Heart left ventricle (tissue), 16 donors: ENCODE measurements at places on chromosomes 2 and 18. TPM values are rescaled to one million over a fixed set of nuclear protein-coding genes. Genes with fewer than 3 reads are reported as not detected.

GRCh38 chr18:58394046-58394445 is 234.8 kb downstream of the ALPK2 start:
- H3K4me3 ChIP-seq, result no peak overlapping the region
- H3K36me3 ChIP-seq, result peaks cover 6% of the 10 kb centered on the region
- H3K27ac ChIP-seq, result no peak overlapping the region
- no peak for DNase-seq
- no peaks in the 10 kb centered on the region for H3K27me3 ChIP-seq

GRCh38 chr18:75581336-75582131 is 154.0 kb upstream of the SMIM21 start:
- no peaks in the 10 kb centered on the region for H3K36me3 ChIP-seq
- no peak for DNase-seq
- H3K27ac ChIP-seq, result no peak overlapping the region
- H3K4me3 ChIP-seq, result no peak overlapping the region

- DNase-seq, result no peak
- H3K4me1 ChIP-seq, result no peaks in the 10 kb centered on the region
- H3K27me3 ChIP-seq, result no peaks in the 10 kb centered on the region
- no peaks in the 10 kb centered on the region for H3K36me3 ChIP-seq
These were observed 24.3 kb upstream of the CETN1 start for GRCh38 chr18:555705-556457.

DNA sequence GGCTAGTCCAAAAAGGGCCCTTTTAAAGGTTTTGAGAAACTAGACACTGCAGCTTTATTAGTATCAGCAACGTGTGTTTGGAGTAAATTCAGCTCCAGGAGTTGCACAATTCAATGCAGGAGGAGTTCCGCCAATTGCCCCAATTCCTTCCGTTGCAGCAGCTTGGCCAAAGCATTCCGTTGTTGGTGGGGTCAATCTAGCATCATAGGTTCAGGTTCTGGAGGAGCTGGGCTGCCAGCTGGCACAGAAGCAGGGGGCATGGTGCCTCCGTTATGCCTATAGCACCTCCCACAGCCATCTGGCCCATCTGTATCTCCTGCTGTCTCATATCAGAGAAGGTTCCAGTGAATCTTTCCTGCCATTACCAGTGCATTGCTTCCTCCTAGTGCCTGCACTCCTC is 55.4 kb downstream of the REL start:
- H3K36me3 ChIP-seq, result no peaks in the 10 kb centered on the region
- H3K4me1 ChIP-seq, result no peaks in the 10 kb centered on the region
- no peak overlapping the region for H3K4me3 ChIP-seq
- DNase-seq, result no peak
- H3K27me3 ChIP-seq, result no peaks in the 10 kb centered on the region

DNA sequence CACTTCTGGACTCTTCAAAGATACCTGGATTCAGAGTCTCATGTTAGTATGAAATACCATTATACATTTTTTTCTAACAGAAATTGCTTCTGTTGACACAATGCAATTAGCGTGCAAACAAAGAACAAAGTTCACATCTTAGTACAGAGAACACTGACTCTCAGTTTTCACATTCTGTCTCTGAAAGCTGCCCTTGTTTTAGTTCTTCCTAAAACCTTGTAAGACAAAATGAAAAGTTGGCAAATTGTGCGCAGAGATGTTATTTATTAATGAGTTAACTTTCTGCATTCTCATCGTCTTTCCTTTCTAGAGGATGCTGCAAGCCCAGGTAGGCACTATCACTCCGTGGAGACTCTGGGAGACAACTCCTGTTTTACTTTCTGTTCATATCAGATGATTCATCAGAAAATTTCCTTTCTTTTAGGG is 377.3 kb upstream of the POU3F3 start:
- H3K27me3 ChIP-seq, result no peaks in the 10 kb centered on the region
- no peak overlapping the region for H3K4me3 ChIP-seq
- H3K36me3 ChIP-seq, result no peaks in the 10 kb centered on the region
- DNase-seq, result no peak
- no peaks in the 10 kb centered on the region for H3K4me1 ChIP-seq
- H3K27ac ChIP-seq, result no peak overlapping the region

DNA sequence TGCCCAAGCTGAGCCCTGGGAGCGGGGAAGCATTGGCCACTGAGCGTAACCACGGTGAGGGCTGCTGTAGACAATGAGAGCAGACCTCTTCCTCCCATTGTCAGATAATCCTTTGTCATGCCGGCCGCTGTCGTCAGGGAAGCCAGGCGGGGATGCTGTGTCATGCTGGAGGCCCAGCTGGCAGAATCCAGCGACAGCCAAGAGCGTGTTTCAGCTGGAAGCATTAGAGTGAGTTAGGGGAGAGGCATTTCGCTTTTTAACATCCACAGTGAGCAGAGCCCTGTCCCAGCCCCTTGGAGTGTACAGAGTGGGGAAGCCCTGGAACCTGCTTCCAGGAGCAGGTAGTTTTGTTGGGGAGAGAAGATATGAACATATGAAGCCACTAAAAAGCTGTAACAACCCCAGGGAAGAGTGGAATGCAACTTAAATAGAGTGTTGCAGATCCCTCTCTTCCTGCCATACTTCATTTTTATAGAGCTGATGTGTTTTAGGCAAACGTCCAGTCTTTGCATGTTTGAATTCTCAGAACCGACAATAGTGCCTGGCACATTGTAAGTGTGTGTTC is 7.0 kb downstream of the CTIF start:
- no peak overlapping the region for H3K4me3 ChIP-seq
- no peaks in the 10 kb centered on the region for H3K36me3 ChIP-seq
- peak; percentile 75 for DNase-seq
- no peaks in the 10 kb centered on the region for H3K27me3 ChIP-seq

- H3K27me3 ChIP-seq, result no peaks in the 10 kb centered on the region
- H3K27ac ChIP-seq, result no peak overlapping the region
- H3K36me3 ChIP-seq, result no peaks in the 10 kb centered on the region
- DNase-seq, result peak; percentile 33
These were observed 34.1 kb upstream of the ZDBF2 start for GRCh38 chr2:206240327-206240726.

- no peak overlapping the region for H3K27ac ChIP-seq
- H3K4me3 ChIP-seq, result no peak overlapping the region
- DNase-seq, result no peak
- no peaks in the 10 kb centered on the region for H3K36me3 ChIP-seq
- no peaks in the 10 kb centered on the region for H3K27me3 ChIP-seq
- H3K4me1 ChIP-seq, result peaks cover 10% of the 10 kb centered on the region
These were observed 71.4 kb downstream of the NAB1 start for GRCh38 chr2:190720276-190720675.

DNA sequence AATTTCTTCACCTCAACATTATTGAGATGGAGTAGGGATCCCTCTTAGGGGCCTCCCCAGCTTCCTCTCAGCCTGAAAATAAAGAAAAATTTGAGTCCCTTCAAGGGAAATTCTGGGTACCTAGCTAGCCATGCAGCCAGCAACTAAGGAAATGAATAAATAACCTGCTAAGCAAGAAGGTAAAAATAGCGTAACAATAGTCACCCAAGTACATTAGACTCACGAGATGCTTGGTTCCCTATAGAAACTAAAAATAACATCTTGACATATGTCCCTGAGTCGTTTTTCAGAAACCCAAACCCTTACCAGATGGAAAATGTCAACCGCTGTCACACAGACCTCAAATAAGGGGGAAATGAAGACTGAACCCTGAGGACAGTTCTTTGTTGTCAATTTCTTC is 51.9 kb downstream of the CACNB4 start:
- H3K4me1 ChIP-seq, result no peaks in the 10 kb centered on the region
- DNase-seq, result no peak
- no peak overlapping the region for H3K4me3 ChIP-seq
- no peaks in the 10 kb centered on the region for H3K36me3 ChIP-seq
- H3K27me3 ChIP-seq, result no peaks in the 10 kb centered on the region

DNA sequence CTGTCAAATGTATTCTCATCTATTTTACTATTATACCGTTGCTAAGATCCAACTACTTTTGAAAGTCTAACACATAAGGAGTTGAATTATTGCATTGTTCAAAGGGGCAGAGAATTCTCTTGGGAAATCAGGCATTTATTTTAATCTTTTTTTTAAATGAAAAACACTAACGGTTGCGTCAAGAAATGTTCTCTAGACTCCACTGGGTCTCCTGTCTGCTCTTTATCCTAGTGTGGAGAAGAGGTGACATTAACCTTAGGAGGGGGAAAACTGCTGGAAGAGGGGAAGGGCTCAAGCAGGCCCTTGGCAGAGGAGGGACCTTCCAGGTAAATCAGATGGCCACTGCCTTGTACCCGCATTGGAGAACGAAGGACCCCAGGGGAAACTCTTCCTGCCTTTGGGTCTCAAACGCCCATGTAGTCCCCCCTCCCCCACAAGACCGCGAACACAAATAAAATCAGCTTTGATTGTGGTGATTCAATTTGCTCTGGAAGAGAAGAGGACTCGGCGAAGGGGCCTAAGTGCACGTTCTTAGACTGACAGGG is 1.1 kb upstream of the APCDD1 start:
- H3K27ac ChIP-seq, result peak overlapping the region; percentile 84
- no peak overlapping the region for H3K4me3 ChIP-seq
- H3K27me3 ChIP-seq, result no peaks in the 10 kb centered on the region
- no peak for DNase-seq
- H3K36me3 ChIP-seq, result no peaks in the 10 kb centered on the region

GRCh38 chr2:207276248-207276647 is 110.5 kb upstream of the KLF7 start:
- no peaks in the 10 kb centered on the region for H3K4me1 ChIP-seq
- no peak for DNase-seq
- no peak overlapping the region for H3K4me3 ChIP-seq
- H3K27ac ChIP-seq, result no peak overlapping the region
- H3K36me3 ChIP-seq, result no peaks in the 10 kb centered on the region
- H3K27me3 ChIP-seq, result no peaks in the 10 kb centered on the region

DNA sequence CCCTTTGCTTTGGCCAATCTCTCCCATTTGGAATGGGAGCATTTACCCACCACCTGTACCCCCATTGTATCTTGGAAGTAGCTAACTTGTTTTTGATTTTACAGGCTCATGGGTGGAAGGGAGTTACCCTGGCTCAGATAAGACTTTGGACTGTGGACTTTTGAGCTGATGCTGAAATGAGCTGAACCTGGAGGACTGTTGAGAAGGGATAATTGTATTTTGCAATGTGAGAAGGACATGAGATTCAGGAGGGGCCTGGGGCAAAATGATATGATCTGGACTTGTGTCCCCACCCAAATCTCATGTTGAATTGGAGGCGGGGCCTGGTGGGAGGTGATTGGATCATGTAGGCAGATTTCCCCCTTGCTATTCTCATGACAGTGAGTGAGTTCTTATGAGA is 58.6 kb upstream of the ZFP36L2 start:
- no peaks in the 10 kb centered on the region for H3K4me1 ChIP-seq
- peaks cover 70% of the 10 kb centered on the region for H3K36me3 ChIP-seq
- no peak for DNase-seq
- no peak overlapping the region for H3K4me3 ChIP-seq

- no peak overlapping the region for H3K27ac ChIP-seq
- no peak overlapping the region for H3K4me3 ChIP-seq
- DNase-seq, result no peak
- no peaks in the 10 kb centered on the region for H3K27me3 ChIP-seq
- H3K4me1 ChIP-seq, result no peaks in the 10 kb centered on the region
- no peaks in the 10 kb centered on the region for H3K36me3 ChIP-seq
These were observed 210.9 kb upstream of the TMEM200C start for GRCh38 chr18:6106091-6106685.

- no peak overlapping the region for H3K27ac ChIP-seq
- H3K4me3 ChIP-seq, result no peak overlapping the region
- DNase-seq, result no peak
- H3K27me3 ChIP-seq, result no peaks in the 10 kb centered on the region
- no peaks in the 10 kb centered on the region for H3K4me1 ChIP-seq
- no peaks in the 10 kb centered on the region for H3K36me3 ChIP-seq
These were observed 1257.0 kb upstream of the GYPC start for GRCh38 chr2:125398738-125399524.

GRCh38 chr2:240353944-240354343 is 81.5 kb upstream of the GPC1 start:
- no peak overlapping the region for H3K4me3 ChIP-seq
- H3K36me3 ChIP-seq, result no peaks in the 10 kb centered on the region
- no peaks in the 10 kb centered on the region for H3K4me1 ChIP-seq
- no peak overlapping the region for H3K27ac ChIP-seq
- no peak for DNase-seq

- peak; percentile 16 for DNase-seq
- no peak overlapping the region for H3K4me3 ChIP-seq
- no peaks in the 10 kb centered on the region for H3K36me3 ChIP-seq
- no peaks in the 10 kb centered on the region for H3K27me3 ChIP-seq
- H3K27ac ChIP-seq, result no peak overlapping the region
- peaks cover 25% of the 10 kb centered on the region for H3K4me1 ChIP-seq
These were observed 30.4 kb downstream of the CIB4 start for GRCh38 chr2:26610504-26611335.

DNA sequence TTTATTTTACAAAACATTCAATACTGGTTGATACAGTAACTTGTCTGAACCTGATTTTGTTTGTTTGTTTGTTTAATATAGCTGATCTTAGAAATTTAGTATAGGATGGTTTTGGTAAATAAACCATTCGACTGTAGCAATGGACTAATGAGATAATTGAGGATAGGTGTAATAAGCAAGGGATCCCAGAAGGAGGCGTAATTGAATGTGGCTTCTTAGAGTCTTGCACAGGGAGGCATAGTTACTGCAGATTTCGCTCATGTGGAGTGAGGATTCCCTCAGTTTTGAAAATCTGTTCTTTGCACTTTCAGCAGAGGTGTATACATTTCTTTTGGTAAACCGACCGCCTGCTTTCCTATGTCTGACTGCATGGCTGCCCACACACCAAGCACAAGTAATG is 709.6 kb downstream of the SOCS6 start:
- DNase-seq, result no peak
- H3K36me3 ChIP-seq, result no peaks in the 10 kb centered on the region
- H3K27ac ChIP-seq, result no peak overlapping the region
- H3K4me3 ChIP-seq, result no peak overlapping the region
- no peaks in the 10 kb centered on the region for H3K4me1 ChIP-seq
- no peaks in the 10 kb centered on the region for H3K27me3 ChIP-seq

DNA sequence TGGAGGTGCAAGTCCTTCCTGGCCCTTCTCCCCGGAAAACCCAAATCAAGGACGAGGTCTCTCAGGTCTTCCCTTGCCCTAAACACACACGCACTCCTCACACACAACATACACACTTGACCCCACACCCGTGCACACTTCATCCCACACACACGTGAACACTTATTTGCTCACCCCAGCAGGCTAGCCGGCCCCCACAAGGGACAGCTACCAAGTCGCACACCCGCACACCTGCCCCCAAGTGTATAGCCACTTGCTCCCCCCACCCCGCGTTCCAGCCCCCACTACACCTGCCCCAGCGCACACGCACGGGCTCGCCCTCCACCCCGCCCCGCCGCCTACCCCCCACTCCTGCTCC is 359 bp downstream of the TGFBRAP1 start:
- H3K27ac ChIP-seq, result peak overlapping the region; percentile 71
- no peaks in the 10 kb centered on the region for H3K36me3 ChIP-seq
- no peak for DNase-seq
- no peaks in the 10 kb centered on the region for H3K27me3 ChIP-seq
- peaks cover 10% of the 10 kb centered on the region for H3K4me1 ChIP-seq
- peak overlapping the region; percentile 61 for H3K4me3 ChIP-seq

The SOX11 gene
- total RNA-seq, result 1.3 TPM

The SELENOI gene
- 8.1 TPM for total RNA-seq

The SCN3A gene
- total RNA-seq, result 1.2 TPM

The GATA6 gene
- total RNA-seq, result 44.9 TPM

The VIL1 gene
- total RNA-seq, result not detected

The TSGA10 gene
- total RNA-seq, result 2.6 TPM

The CHRND gene
- not detected for total RNA-seq

The UGT1A4 gene
- not detected for total RNA-seq

The C2orf15 gene
- 0.29 TPM for total RNA-seq

The BCL11A gene
- 22.4 TPM for total RNA-seq

The IL36B gene
- not detected for total RNA-seq

The CCT4 gene
- total RNA-seq, result 83.4 TPM
